Stimulated activated CD4-positive, alpha-beta T cell treated with anti-CD3 and anti-CD28 coated beads, Interleukin-1b, Interleukin-23, amount 100 ng/mL, for 24 hours (primary cell): ENCODE measurements at places on chromosomes 4 and X.

- DNase-seq, result no peak
These were observed 207.9 kb upstream of the FAM241A start for GRCh38 chr4:111937368-111937767.

- DNase-seq, result no peak
These were observed 60.7 kb downstream of the PPP3CA start for GRCh38 chr4:101286663-101287062.

- DNase-seq, result peak; percentile 70
These were observed at the start of gene VMA21 for GRCh38 chrX:151396825-151397740. Gene VMA21, plus strand, starts transcription at chrX:151397206. Its CDS starts 103 bp downstream, at chrX:151397309.

GRCh38 chrX:51852621-51853020 is 40.8 kb upstream of the MAGED1 start:
- no peak for DNase-seq

GRCh38 chrX:56554870-56555269 is 8.6 kb upstream of the UBQLN2 start:
- DNase-seq, result no peak

GRCh38 chrX:109623997-109624396 is 975 bp downstream of the KCNE5 start:
- no peak for DNase-seq

DNA sequence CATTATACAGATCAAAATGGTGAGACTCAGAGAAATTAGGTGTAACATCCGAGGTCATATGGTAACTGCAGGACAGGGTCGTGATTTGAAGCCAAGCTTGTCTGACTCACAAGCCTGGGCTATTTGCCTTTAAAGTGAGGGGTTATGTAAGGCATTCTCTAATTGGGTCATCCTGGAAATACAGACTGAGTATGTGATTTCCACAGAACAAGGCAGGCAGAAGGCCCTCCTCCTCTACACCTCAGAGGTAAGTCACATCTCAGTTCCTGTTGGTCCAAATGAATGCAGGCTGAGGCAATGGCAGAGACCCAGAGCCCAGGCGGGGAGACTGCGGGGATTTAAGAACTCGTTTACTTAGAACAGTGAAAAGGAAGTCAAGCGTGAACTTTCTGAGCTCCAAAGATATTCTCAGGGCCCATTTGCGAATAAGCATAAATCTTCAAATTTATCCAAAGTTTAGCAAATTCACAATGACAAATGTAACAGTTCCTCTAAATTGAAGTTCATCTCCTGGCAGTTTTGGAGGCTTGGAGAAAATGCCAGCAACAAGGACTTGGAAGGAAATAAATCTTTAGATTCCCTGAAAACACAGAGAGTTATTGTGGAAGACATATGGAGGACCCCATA is 153.3 kb downstream of the LDB2 start:
- DNase-seq, result no peak

DNA sequence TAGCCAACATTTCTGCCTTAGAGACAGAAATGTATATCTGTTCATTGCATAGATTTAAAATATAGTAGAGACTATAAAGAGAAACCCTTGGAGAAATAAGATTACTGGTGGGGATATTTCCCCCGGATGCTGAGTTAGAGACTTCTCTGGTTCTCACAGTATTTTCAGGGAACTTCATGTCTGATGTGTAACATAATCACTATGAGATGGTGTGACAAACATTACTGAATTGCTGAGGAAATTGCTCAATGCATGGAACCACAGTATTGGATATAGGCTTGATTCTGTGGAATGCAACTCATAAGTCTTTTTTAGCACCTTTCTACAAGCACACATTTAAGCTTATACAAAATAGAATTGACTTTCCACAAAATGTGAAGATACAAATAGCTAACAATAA is 152.7 kb downstream of the SOWAHB start:
- no peak for DNase-seq

DNA sequence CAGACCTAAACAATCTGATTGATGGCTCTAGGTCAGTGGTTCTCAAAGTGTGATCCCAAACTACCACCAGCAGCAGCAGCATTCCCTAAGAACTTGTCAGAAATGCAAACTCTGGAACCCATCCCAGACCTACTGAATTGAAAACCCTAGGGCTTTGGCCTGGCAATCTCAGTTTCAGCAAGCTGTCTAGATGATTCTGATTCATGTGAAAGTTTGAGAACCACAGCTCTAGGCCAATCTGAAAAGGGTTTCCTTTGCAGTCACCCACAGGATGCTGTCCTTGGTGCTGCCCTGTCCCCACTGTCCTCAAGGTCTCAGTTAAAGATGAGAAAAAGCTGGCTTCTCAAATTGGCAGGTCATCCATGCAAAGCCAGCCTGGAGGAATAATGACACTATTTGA is 34.8 kb downstream of the SMPX start:
- DNase-seq, result no peak
